ENCODE measurements at places on chromosomes 3 and 15. TPM values are rescaled to one million over a fixed set of nuclear protein-coding genes. Genes with fewer than 3 reads are reported as not detected.

DNA sequence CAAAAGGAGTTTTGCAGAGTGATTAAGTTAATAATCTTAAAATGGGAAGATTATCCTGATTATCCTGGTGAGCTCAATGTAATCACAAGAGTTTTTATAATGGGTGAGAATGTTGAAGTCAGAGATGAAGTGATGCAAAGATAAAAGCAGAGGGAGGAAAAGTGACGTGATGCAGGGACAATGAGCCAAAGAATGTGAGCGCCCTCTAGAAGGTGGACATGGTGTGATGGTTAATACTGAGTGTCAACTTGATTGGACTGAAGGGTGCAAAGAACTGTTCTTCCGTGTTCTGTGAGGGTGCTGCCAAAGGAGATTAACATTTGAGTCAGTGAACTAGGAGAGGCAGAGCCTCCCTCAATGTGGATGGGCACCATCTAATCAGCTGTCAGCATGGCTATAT lies 569.6 kb upstream of the AGTR1 start:
- DNase-seq = peak; percentile 61

- no peak for DNase-seq
Observed at GRCh38 chr3:33041909-33042308, 55.0 kb downstream of the GLB1 start.

Gene TNNC1
- 0.24 TPM for total RNA-seq

DNA sequence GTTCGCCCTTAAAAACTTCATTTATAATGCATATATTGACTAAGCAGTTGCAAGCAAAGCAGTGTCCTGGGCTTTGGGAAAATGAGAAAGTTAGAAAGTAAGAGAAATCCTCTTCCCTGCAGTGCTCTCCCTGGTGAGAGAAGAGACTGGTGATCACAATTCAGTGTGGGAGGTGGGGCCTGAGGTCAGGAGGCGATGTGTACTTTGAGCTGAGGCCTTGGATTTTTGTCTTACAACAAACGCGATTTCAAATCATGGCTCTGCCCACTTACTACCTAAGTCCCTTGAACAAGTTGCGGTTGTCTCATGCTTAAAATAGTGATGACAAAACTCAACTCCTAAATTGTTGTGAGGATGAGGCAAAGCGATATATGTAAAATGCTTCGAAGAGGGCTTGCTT lies 316.3 kb upstream of the NECTIN3 start:
- DNase-seq = no peak

Gene LDHAL6B
- not detected for total RNA-seq

DNA sequence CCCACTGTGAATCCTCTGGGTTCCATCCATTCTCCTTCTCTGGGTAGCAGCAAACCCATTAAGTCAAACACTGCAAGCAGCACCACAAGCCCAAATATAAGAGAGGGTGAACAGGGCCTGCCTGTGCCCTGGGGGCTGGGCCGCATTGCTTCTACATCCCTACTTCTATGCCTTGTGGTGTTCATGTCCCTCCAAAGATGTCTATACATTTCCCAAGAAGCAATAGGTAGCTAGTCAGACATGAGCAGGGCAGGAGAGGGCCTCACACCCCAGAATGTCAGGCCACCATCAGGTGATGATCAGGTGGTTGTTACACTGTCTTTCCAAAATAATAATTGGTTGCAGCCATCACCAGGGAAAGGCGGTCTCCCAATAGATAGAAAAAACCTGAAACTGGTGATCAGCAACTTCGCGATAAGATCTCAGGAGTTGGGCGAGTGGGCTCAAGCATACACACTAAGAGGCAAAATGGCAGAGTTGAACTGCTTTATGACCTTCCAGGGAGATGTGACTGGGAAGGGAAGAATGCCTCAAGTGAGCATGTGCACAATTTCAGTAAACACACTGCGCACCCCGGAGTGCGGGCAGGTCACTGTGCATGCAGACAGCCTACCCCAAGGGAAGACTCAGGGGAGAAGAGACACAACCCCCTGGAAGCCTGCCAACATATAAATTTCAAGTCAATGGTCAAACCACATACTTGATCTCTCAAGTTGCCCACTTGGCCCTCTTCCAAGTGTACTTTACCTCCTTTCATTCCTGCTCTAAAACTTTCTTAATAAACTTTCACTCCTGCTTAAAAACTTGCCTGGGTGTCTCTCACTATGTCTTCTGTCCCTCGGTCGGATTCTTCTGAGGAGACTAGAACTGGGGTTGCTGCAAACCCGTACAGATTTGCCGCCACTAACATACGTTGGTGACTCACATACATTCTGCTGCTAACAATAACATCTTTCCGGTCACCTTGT lies 39.9 kb downstream of the KLF15 start:
- DNase-seq = no peak

Gene GABRB3
- 22.2 TPM for total RNA-seq

GRCh38 chr3:46095307-46095706 lies 68.0 kb upstream of the XCR1 start:
- DNase-seq = no peak

- no peak for DNase-seq
Observed at GRCh38 chr3:72383883-72384282, 464.4 kb downstream of the SHQ1 start.

DNA sequence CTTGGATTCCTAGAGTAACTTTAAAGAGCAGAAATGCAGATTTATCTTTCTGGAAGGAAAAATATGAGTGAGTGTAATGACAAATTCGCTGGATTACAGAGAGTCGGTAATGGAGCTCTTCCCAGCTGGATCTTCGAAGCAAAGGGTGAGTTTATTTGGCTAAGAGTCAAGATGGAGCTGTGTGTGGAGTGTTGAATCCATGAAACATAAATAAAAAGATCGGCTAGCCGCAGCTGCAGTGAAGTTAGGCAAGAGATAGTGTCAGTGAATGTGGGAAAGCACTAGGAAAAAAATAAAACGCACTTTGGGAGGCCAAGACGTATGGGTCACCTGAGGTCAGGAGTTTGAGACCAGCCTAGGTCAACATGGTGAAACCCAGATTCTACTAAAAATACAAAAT lies 10.3 kb downstream of the NAALADL2 start:
- DNase-seq = no peak

Gene STX19
- total RNA-seq = not detected

DNA sequence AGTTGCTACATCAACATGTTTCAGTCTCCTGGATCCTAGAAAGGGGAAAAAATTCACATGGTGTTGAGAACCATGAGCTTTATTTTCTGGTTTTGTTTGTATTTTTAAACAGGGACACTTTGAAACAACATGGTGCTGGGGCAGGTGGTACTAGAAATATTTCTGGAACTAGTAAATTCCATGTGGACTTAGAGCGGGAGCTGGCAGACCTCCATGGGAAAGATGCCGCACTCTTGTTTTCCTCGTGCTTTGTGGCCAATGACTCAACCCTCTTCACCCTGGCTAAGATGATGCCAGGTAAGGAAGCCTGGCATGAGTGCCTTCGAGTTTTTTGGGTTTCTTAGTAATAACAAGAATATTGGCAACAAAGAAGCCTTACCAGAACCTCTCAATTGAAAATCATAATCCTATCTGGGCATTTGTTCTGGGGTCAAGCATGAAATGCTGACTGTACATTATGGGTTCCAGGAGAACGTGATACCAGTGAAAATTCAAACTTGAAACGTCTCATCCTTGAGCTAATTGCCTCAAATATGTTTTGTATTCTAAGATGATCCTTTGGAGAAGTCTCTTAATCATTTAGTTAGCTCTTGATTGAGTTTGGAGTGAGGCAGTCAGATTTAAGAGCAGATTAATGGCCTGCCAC lies 7.9 kb downstream of the ALAS1 start:
- no peak for DNase-seq

Gene AGBL1
- not detected for total RNA-seq

DNA sequence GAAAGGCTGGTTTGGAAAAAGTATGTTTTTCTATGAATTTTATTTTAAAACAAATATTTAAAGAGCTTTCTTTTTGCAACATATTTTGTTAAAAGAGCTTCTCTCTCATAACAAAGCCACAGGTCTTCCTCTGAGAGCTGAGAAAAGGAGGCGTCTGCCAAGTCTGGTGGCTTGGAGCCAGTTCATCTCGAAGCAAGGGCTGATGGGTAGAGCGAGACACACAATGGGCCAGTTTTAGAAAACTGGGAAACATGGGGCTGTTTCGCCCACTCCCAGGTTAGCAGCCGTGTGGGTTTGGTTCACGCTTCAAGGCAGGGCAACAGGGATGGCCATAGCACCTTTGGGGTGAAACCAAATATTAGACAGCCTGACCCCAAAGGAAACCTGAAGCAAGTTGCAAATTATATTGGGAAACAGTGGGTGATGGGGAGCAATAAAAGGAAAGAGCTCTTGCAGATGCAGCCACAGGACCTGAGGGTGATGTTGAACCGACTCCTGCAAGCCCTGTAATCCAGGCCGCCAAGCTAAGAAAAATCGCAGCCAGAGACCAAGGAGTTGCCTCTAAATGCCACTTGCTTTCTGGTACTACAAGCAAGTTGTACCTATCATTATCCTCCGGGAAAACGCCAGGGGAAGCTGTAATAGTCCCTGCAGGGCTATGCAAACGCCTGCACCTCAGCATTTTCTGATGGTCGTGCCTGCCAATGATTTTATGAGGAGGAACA lies 88.4 kb upstream of the GALNT15 start:
- DNase-seq = no peak

DNA sequence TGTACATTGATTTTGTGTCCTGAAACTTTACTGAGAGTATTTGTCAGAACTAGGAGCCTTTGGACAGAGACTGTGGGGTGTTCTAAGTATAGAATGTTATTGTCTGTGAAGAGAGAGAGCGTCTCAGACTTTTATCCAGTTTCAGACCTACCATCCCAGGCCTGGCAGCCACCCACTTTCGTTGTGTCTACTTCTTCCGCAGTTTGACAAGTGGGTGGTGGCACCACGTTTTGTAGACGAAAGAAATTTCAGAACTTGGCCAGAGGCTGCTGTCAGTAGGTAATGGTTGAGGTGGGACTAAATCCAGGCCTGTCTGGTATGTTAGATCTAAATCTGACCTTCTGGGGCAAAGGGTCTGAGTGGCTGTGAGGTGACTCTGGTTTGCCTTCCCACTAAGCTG lies 13.4 kb upstream of the TRAK1 start:
- no peak for DNase-seq

DNA sequence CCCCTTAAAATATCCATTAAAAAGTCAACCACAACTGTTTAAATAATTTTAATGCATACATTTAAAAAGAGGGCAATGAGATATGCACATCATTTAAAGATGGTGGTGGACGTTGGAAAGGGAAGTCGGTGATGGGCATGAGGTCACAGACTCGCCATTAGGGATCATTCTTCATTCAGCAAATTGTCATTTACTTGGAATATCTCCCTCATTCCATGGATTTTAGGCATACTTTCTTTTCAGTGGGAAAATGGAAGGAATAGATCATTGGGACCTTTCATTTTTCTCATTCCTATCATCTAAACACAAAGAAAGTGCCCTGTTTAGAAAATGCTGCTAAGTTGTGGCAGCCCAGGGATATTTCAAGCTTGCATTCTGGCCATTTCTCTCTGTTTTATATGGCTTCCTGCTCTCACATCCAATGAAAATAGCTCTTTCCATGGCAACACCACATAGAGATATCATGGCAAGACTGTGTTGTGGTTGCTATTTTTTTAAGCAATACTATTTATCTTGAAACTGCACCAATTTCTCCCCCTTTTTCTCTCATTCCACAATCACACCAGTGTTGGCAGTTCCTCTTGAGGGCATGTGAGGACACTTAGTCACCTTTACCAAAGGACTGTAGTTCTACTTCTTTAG lies 40.7 kb upstream of the LMCD1 start:
- DNase-seq = no peak

DNA sequence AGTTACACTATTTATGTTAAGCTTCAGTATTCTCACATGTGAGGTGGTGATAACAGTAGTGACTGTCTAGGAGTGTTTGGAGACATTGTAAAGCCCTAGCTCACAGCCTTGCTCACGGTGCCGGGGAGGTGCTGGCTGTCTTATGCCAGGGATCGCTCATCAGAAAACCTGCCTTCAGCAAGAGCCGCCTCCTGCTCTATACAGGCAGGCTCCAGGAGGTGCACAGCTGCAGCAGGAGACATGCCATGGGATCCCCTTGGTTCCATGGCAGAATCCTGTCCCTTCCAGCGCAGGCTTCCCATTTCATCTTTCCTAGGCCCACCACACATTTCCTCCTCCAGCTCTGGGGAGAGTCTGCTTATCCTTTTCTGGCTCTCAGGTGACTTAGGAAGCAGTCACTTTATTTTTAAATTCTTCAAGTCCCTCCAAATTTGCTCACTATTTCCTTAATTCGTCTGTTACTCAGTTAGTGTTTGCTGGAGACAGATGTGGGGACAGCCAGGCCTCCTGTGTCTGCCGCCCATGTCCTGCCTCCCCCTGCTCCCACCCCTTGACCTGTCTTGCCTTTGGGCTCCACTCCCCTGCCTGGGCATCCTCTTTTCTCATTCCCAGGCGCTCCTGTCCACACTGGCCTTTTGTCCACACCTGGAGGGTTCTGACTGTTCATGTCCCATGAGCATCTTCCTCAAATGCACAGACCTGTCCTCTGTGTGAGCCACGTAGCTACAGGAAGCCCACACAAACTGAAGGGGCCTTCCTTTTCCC lies 31.7 kb downstream of the SLCO2A1 start:
- no peak for DNase-seq

Gene ZNF502
- total RNA-seq = 3.5 TPM

Gene RPUSD2
- total RNA-seq = 13.7 TPM

- peak; percentile 50 for DNase-seq
Observed at GRCh38 chr3:136078421-136079364, 113.2 kb downstream of the PPP2R3A start.

DNA sequence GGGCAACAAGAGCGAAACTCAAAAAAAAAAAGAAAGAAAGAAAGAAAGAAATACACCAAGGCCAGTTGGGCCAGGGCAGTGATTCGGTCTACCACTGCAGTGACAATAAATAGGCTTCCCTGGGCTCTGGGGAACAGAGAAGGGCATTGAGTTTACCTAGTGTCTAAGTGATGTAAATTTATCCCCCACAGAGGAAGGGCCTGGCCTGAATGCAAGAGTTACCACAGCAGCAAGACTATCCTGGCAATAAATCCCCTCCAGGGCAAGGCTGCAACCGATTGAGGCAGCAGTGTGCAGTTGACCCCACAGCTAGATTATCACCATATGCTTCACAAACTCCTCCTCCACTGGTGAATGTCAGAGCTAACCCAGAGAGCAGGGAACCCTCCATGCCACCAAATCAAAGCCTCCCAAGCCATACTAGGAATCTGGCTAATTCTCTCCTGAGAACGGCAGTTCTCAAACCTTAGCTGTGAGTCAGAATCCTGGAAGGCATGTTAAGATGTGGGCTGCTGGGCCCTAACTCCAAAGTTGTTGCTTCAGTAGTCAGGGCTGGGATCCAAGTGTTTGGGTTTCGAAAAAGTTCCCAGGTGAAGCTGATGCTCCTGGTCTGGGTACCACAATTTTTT lies 64.3 kb upstream of the GATM start:
- DNase-seq = peak; percentile 25

Gene POTEB2
- not detected for total RNA-seq

- DNase-seq = no peak
Observed at GRCh38 chr3:54520060-54520459, 397.7 kb downstream of the CACNA2D3 start.

Gene C2CD4B
- total RNA-seq = not detected

GRCh38 chr15:40062816-40063562 lies 24.0 kb upstream of the SRP14 start:
- no peak for DNase-seq

Gene HGD
- total RNA-seq = not detected

Measured in SK-MEL-5 (cell line).